ENCODE measurements at places on chromosomes 12 and 14. TPM values are rescaled to one million over a fixed set of nuclear protein-coding genes. Genes with fewer than 3 reads are reported as not detected.

- H3K27ac ChIP-seq = no peak overlapping the region
- H3K4me1 ChIP-seq = no peaks in the 10 kb centered on the region
- no peak for DNase-seq
- no peak overlapping the region for H3K4me3 ChIP-seq
- H3K36me3 ChIP-seq = peaks cover 32% of the 10 kb centered on the region
Measured at GRCh38 chr14:54955143-54955542, 52.5 kb upstream of the GCH1 start.

GLS2 gene
- total RNA-seq = 0.30 TPM

RFX4 gene
- total RNA-seq = 52.1 TPM

DNA sequence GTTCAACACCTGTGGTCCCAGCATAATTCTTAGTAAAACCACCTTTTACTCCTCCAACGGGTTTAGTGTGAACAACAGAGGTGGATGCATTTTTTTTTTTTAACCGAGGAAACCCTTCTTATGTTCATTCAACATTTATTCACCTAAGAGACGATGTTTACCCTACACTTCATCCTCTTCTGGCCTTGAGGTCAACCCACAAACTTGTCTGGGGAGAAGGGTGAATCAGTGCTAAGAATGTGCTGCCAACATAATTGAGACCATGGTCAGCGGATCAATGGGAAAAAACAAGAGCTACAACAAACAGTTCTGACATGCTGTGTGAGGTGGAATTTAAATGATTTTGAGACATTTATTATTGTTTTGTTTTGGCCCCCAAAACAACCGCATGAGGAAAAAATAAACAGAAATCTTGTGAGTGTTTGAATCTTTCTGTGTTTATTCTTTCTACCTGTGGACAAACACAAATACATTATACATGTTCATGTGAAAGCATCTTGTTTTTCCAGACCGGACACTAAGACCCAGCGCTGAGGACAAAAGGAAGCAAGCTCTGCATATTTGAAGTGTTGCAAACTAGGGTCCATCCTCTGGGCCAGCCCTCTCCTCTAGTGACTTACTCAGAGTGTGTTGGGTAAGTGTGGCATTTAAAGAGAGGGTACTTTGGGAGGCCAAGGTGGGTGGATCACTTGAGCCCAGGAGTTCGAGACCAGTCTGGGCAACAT lies 5.1 kb upstream of the USP30 start:
- peaks cover 6% of the 10 kb centered on the region for H3K4me1 ChIP-seq
- DNase-seq = no peak
- H3K27ac ChIP-seq = no peak overlapping the region

DNA sequence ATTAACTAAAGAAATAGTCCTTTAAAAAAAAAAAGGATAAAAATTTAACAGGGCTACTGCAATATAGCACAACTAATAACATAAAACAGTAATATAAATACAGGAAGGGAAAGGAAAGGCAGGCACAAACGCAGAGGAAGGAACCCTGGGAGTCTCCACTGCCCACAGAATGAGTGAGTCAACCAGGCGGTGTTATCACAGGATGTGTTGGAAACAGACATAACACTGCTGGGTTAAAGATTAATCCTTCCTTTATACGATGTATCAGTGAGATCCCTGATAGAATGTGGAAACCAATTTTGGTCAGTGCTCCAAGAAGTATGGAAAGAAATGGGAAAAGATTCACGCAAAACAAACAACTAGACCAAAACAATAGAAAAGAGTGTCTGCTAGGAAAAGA lies 47.9 kb downstream of the FGD6 start:
- H3K27me3 ChIP-seq = no peaks in the 10 kb centered on the region
- no peak for DNase-seq
- H3K36me3 ChIP-seq = no peaks in the 10 kb centered on the region
- H3K27ac ChIP-seq = peak overlapping the region; percentile 13

DNAI7 gene
- total RNA-seq = 0.37 TPM

KCNC2 gene
- total RNA-seq = not detected

GRCh38 chr12:128365651-128366231 lies 98.8 kb downstream of the TMEM132C start:
- peak overlapping the region; percentile 97 for H3K27ac ChIP-seq
- H3K36me3 ChIP-seq = no peaks in the 10 kb centered on the region
- peaks cover 5% of the 10 kb centered on the region for H3K27me3 ChIP-seq
- peaks cover 67% of the 10 kb centered on the region for H3K4me1 ChIP-seq
- peak; percentile 37 for DNase-seq

- H3K4me3 ChIP-seq = no peak overlapping the region
- no peaks in the 10 kb centered on the region for H3K27me3 ChIP-seq
- no peaks in the 10 kb centered on the region for H3K36me3 ChIP-seq
- H3K4me1 ChIP-seq = peaks cover 5% of the 10 kb centered on the region
Measured at GRCh38 chr12:71533703-71534102, 94.1 kb downstream of the LGR5 start.
